ENCODE measurements at places on chromosomes 7 and 10. TPM values are rescaled to one million over a fixed set of nuclear protein-coding genes. Genes with fewer than 3 reads are reported as not detected.

DNA sequence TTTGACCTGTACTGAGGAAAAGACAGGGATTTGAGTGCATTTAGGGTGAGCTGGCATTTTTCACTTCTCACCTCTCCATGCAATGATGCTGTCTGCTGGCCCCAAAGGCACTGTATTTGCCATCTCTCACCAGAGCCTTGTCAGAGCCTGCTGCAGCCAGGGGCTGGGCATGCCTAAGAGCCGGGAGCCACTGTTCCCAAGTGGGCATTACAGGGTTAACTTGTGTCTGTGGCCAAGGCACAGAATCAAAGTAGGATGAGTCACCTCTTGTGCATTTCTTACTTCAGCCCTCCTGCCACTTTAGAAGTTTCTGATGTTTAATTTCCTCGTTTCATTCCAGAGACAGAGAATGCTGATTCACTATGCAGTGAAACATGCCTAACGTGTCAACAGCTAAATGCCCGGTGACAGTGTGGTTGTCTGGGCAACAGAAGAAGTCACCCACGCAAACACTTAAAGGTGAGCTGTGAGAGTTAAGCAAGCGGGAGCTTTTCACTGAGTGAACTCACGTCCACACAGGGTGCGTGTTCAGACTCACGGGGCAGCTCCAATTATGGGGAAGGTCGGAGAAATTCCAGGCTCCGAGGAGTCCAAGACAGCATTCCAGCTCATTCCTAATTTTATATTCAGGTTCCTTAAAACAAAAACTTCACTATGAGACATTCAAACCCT, 57.1 kb upstream of the IGFBP3 start:
- peak; percentile 99 for DNase-seq

DNA sequence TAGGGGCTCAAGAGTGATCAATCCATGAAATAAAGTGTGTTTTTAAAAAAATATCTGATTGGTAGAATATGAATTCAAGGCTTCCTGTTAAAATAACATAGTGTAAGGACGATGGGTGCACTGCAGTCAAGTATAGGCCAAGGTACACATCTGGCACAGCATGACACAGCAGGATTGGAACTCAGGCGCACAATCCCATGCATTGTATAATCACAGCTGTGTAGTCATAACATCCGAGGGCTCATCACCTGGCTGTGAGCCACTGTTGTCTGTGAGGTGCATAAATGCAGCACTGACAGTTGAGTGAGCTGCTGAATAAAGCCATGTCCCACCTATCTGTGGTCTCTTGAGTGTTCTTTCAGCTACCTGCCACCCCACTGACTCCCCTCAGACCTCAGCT, 142.3 kb upstream of the HPS1 start:
- peak; percentile 19 for DNase-seq

DNA sequence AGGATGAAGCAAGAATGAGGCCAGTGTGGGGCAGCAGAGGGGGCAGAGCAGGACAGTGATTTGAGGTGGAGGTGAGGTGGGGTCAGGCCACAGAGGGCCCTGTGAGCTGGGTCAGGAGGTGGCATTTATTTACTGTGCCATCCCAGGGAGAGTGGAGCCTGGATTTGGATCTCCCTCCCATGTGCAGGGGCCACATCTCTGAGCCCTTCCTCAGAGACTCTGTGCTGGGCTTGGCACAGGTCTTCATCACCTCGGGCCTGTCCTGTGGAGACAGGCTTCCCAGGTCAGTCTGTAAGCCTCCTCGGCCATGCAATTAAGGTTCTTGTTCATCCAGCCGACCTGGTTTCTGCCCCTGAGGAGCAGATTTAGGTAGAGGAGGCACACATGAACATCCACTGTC, 40.9 kb downstream of the ZNF777 start:
- DNase-seq, result no peak

GRCh38 chr10:60348982-60349381, 40.7 kb downstream of the ANK3 start:
- DNase-seq, result peak; percentile 66

DNA sequence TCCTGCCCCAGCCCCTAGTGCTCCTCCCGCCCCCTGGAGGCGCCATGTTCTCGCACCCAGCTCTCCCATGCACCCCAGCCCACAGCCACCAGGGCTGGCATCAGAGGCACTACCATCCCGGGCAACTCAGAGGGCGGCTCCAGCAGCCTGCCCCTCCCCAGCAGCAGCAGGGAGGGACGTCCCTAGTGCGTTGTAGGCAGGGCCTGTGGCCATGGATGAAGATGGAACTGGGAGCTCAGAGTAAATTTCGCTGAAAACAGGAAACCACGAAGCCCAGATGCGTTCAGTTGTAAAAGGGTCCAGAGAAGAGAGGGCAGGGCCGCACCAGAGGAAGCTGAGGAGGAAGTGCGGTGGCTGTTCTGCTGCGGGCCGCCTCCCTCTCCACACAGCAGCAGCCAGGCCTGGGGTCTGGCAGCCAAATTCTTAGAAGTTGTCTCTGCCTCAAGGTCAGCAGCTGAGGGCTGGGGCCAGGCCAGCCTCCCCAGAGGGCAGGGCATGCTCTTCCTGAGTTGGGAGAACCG, 24.6 kb downstream of the VSIR start:
- no peak for DNase-seq

- DNase-seq, result peak; percentile 68
Observed at GRCh38 chr10:49484486-49485235, 54.3 kb downstream of the ERCC6 start.

DNA sequence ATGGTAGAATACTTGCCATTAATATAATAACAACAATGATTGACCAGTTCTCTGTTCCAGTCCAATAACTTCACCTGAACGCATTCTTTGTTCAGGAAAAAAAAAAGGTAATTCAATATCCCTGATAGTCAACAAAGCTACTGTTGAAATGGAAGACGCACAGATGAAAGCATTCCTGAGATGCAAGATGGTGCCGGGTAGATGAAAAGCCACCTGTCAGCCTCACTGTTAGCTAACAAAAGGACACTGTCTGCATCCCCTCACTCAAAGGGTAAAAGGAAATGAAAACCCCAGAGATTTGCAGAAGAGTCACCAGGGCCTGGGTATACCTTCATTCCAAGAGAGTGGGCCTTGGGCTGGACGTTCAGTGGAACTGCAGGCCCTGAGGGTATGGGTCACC, 357.4 kb downstream of the PLXNA4 start:
- no peak for DNase-seq

AGAP5 gene
- 4.1 TPM for polyA plus RNA-seq

COMTD1 gene
- 9.5 TPM for polyA plus RNA-seq

GBX1 gene
- polyA plus RNA-seq, result not detected

MMRN2 gene
- 1.6 TPM for polyA plus RNA-seq

NXPH1 gene
- polyA plus RNA-seq, result not detected

DNA sequence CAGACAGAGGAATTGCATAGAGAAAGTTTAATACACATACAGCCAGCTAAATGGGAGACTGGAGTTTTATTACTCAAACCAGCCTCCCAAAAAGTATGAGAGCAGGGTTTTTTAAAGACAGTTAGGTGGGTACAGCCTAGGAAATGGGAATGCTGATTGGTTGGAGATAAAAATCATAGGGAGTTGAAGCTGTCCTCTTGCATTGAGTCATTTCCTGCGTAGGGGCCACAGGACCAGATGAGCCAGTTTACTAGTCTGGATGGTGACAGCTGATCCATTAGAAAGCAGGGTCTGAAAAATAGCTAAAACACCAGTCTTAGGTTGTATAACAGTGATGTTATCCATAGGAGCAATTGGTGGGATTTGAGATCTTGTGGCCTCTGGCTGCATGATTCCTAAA, 76.1 kb upstream of the POM121L12 start:
- DNase-seq, result no peak

DNA sequence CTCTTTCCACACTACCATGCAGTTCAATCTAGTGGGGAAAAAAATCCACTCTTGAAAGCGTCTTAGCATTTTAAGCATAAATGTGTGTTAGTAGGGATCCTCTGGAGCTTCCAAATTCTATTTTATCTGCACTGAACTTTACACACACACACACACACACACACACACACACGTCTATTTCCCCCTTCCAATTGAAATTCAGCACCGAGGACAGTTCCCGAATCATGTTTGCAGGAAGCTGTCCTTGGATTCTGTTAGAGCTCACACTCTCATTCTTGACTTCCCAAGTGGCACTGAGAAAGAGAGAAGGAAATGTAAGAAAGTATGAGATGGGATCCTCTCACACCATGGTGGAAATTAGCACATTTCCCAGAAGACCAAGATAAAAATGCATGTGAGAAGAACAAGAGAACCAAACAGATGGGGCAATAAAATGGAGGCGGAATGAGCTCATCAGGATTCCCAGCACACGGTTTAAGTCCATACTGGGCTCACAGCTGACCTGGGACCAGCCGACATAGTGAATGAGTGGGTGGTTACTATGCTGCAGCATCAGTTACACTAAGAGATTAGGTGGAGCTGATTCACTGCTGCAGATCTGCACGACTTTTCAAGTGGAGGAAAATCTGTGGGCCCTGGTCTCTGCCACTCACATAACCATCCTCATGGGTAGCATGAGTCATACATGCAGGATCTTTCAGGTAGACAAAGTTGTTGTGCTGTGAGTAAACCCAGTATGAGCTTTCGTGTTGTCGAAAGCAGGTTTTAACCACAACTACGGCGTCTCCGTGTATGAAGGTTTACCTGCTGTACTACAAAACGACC, 3.3 kb upstream of the NPTX2 start:
- peak; percentile 10 for DNase-seq

DNA sequence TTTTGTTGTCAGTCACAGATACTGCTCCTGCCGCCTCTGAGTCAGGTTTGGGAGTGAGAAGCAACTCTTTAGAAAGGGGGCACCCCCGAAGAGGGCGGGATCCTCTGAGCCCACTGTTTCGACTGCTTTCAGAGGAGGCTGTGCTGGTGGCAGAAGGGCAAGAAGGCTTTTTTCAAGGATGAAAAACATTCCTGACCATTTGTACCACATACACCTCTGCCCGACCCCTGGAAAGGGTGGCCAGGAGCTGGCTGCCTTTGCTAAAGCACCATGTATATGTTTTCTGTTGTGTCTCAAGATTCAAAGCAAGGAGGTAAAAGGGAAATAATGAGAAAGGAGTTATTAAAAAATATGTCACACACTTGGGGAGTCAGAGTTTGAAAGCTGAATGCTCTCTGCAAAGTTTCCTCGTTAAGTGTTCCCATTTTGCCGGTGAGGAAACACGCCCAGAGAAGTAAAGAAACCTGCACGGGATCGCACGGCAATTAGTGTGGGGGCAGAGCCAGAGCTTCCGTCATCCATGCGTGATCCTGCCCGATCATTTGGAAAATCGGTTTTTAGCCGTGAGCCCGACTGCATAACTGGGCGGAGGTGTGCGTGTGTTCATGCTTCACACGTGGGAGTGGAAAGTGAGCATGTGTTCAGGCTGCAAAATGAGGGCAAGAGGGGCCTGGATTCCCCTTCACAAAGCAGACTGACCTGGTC, 163.2 kb downstream of the ADAM12 start:
- DNase-seq, result no peak

DNA sequence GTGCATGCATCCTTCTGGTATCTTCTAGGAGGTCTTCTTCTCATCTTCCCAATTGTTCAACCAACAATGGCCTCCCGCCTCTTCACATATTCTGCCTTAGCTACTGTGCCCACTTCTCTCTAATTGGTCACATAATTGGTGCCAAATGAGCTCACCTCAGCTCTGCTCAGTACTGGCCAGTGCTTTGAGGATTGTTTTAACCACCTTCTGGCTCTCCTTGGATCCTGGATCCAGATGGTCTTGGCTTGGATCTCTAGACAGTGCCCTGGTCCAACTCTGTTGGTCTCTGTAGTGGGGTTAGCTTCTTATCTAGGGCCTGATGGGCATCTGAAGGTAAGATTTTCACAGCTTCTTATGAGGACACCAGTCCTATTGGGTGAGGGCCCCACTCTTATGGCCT, 820.8 kb downstream of the TYW1 start:
- DNase-seq, result no peak

PARD3 gene
- 13.1 TPM for polyA plus RNA-seq

DNA sequence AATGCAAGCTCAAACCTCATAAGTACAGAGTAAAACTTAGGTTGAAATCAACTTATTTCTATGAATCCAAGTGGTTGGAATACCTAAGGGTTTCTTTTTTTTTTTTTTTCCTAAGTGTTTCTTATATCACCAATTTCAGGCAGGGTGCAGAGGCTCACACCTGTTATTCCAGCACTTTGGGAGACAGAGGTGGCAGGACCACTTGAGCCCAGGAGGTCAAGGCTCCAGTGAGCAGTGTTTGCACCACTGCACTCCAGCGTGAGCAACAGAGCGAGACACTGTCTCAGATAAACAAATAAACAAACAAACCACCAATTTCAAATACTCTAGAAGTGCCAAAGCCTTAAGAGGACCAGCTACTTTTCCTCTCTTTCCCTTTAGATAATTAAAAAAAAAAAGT, 39.2 kb upstream of the SPOCK2 start:
- DNase-seq, result no peak

DNA sequence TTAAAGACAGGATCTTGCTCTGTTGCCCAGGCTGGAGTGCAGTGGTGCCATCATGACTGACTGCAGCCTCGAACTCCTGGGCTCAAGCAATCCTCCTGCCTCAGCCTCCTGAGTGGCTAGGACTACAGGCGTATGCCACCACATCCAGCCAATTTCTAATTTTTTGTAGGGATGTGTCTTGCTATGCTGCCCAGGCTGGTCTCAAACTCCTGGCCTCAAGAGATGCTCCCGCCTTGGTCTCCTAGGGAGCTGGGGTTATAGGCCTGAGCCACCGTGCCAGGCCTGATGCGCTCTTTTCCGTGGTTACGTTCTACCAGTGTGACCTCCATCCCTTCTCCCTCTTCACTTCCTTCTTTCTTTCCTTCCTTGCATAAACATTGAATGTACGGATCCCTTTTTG, 34.2 kb upstream of the IL15RA start:
- DNase-seq, result no peak

- no peak for DNase-seq
Observed at GRCh38 chr7:79555571-79555970, 102.1 kb upstream of the MAGI2 start.

LMOD2 gene
- polyA plus RNA-seq, result not detected

GRCh38 chr7:53596230-53596629, 560.8 kb downstream of the POM121L12 start:
- DNase-seq, result no peak

GRCh38 chr7:149229526-149229925, 9.9 kb upstream of the ZNF212 start:
- no peak for DNase-seq

DNA sequence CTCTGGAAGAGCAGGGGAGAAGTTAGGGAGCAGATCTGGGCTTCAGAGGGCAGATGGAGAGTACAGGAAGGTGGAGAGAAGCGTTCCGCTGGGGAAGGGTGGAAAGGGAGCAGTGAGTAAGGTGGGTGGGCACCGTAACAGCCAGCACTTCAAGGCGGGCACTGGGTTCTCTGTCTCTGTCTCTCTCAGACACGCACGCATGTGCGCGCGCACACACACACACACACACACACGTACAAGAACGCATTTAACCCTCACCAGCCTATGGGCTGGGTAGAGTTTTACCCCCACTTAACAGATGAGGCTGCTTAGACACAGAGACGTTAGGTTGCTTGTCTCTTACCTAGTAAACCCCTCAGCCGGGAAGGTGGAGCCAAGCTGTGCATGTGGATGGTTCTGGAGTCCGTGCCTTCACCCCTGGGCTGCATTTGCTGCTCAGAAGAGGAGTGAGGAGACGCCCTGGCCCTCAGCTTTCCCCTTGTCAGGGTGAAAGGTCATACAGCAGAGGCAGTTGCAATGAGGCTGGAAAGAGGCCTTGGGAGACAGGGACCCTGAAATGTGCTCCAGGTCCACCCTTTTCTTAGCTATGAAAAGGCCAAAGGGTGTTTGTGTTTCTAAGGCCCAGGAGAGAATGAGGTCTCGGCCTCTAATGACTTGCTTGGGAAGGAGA, 16.0 kb downstream of the ADCYAP1R1 start:
- no peak for DNase-seq

COBL gene
- polyA plus RNA-seq, result not detected

ZNF3 gene
- 24.8 TPM for polyA plus RNA-seq
